Bronchial smooth muscle cell (primary cell): ENCODE measurements at places on chromosomes 2 and 18. TPM values are rescaled to one million over a fixed set of nuclear protein-coding genes. Genes with fewer than 3 reads are reported as not detected.

PRKAG3 gene
- not detected in 2 replicates for total RNA-seq

SERPINB13 gene
- total RNA-seq, result 0.16 TPM in 1 of 2 replicates, not detected in the other

FABP1 gene
- 0.09 TPM in 1 of 2 replicates, not detected in the other for total RNA-seq

LYPD6B gene
- 0.32 TPM in 1 of 2 replicates, not detected in the other for total RNA-seq

SPATA3 gene
- total RNA-seq, result not detected in 2 replicates

MOGAT1 gene
- not detected in 2 replicates for total RNA-seq

PDCD1 gene
- total RNA-seq, result not detected in 2 replicates

SPR gene
- 27.9 and 31.2 TPM in 2 replicates for total RNA-seq

RAMP1 gene
- 2.7 and 7.6 TPM in 2 replicates for total RNA-seq

CPSF3 gene
- 41.3 and 43.8 TPM in 2 replicates for total RNA-seq

COPS7B gene
- 14.0 and 16.9 TPM in 2 replicates for total RNA-seq
